T-cell (primary cell): ENCODE measurements at places on chromosomes 1 and 21. TPM values are rescaled to one million over a fixed set of nuclear protein-coding genes. Genes with fewer than 3 reads are reported as not detected.

- DNase-seq: no peak
These were observed 5.9 kb downstream of the LRIF1 start for GRCh38 chr1:110957798-110958197.

VANGL2 gene
- 0.20 TPM for total RNA-seq

KDF1 gene
- 0.84 TPM for total RNA-seq

DNA sequence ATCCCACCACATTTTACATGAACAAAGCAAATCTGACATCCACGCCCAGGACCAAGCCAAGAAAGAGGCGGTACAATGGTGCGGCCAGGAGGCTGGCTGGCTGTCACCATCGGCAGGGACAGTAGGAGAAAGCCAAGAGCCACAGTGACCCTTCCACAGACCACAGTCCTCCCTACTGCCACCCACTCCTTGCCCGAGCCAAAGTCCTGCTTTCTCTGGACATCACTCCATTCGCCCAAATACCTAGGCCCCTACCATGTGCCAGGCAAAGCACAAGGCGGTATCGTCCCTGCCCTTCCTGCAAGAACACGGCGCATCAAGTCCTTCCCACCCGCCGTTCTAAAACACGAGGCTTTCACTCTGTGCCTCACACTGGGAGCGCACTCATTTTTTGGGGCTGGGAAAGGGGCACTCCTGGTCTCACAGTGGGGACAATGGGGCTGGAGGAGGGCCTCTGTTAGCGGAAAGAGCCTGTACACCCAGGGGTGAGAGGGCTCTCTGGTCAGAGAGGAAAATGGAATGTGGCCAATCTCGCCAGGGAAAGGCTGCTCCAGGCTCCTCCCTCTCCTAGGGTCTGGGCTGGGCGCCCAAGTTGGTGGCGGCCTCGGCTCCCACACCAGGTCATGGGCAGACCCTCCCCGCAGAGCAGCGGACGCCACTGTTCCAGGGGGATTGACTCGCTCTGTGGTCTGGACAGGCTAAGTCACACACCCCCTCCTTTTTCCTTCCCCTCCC lies 26.5 kb downstream of the SSBP3 start:
- DNase-seq: no peak

DNA sequence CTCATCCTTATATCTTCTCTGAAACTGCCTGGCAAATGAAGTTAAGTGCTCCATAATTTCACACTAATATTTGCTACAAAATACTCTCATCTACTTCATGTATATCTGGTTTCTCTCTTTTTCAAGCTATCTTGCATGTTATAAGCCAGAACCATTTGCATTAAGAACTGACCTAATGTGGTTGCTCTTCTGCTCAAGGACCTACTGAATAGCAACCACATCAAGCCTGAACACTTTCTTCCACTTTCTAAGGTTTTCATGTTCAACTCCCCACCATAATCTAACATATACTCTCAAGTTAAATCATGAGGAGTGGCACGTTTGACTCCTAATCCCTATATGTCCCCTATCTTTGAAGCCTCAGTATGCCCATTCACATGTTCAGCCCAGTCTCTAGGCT lies 27.2 kb downstream of the RGS1 start:
- DNase-seq: no peak
